Eye (tissue), 1 donor: ENCODE measurements at places on chromosomes 2 and 18.

GRCh38 chr2:121075006-121075551 lies 209.9 kb downstream of the TFCP2L1 start:
- DNase-seq, result peak; percentile 79

- DNase-seq, result no peak
These were observed 123.1 kb downstream of the LRRTM4 start for GRCh38 chr2:77398970-77399600.

- no peak for DNase-seq
These were observed 38.3 kb upstream of the NRP2 start for GRCh38 chr2:205644018-205644417.

- peak; percentile 89 for DNase-seq
These were observed 2.3 kb upstream of the VSNL1 start for GRCh38 chr2:17538022-17538843.

GRCh38 chr2:12948231-12948960 lies 231.7 kb downstream of the TRIB2 start:
- DNase-seq, result peak; percentile 23
